Esophagus squamous epithelium (tissue), 5 donors: ENCODE measurements at places on chromosomes 12 and 14. TPM values are rescaled to one million over a fixed set of nuclear protein-coding genes. Genes with fewer than 3 reads are reported as not detected.

DNA sequence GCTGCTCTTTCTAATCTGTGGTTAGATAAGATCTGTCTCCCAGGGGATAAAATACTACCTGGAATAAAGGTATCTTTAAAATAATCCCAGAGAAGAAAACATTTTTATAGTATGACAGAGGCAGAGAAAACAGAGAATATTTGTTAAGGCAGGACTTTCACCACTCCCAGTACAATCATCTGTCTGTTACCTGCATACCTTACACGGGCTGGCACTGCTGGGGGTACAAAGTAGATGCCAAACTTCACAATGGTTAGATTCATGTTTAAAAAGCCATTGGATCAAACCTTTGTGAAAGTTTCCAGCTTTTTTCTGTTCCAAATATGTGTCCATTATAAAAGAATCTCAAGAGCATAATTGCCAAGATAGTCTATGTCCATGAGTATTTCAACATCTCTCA is 273.6 kb upstream of the BTG1 start:
- no peaks in the 10 kb centered on the region for H3K27me3 ChIP-seq
- H3K4me1 ChIP-seq, result peaks cover 21% of the 10 kb centered on the region
- no peak overlapping the region for H3K27ac ChIP-seq
- DNase-seq, result no peak
- no peaks in the 10 kb centered on the region for H3K36me3 ChIP-seq
- no peak overlapping the region for H3K4me3 ChIP-seq

Gene TESPA1
- 6.7 TPM for total RNA-seq

- H3K27ac ChIP-seq, result no peak overlapping the region
- H3K36me3 ChIP-seq, result no peaks in the 10 kb centered on the region
- H3K4me1 ChIP-seq, result no peaks in the 10 kb centered on the region
- H3K4me3 ChIP-seq, result no peak overlapping the region
- no peak for DNase-seq
- H3K27me3 ChIP-seq, result no peaks in the 10 kb centered on the region
Measured at GRCh38 chr12:91766454-91766853, 379.2 kb downstream of the BTG1 start.

DNA sequence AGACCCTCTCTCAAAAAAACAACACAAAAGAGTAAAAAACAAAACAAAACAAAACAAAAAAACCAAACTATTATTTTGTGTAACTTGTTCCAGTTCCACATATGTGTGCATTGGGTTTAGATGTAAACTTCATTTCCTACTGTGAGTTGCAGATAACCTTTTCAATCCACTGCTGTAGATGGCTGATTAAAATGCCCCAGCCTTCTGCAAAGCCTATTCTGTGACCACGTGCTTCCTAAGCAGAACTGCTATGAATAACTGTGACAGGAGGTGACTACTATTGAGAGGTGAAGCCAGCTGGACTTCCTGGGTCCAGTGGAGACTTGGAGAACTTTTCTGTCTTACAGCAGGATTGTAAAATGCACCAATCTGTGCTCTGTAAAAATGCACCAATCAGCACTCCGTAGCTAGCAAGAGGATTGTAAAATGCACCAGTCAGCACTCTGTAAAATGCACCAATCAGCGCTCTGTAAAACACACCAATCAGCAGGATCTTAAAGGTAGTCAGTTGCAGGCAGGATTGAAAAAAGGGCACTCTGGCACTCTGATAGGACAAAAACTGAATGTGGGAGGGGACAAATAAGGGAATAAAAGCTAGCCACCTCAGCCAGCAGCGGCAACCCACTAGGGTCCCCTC is 10.3 kb upstream of the ELK3 start:
- H3K36me3 ChIP-seq, result no peaks in the 10 kb centered on the region
- no peak overlapping the region for H3K27ac ChIP-seq
- H3K27me3 ChIP-seq, result no peaks in the 10 kb centered on the region
- H3K4me1 ChIP-seq, result no peaks in the 10 kb centered on the region
- DNase-seq, result no peak
- H3K4me3 ChIP-seq, result no peak overlapping the region

DNA sequence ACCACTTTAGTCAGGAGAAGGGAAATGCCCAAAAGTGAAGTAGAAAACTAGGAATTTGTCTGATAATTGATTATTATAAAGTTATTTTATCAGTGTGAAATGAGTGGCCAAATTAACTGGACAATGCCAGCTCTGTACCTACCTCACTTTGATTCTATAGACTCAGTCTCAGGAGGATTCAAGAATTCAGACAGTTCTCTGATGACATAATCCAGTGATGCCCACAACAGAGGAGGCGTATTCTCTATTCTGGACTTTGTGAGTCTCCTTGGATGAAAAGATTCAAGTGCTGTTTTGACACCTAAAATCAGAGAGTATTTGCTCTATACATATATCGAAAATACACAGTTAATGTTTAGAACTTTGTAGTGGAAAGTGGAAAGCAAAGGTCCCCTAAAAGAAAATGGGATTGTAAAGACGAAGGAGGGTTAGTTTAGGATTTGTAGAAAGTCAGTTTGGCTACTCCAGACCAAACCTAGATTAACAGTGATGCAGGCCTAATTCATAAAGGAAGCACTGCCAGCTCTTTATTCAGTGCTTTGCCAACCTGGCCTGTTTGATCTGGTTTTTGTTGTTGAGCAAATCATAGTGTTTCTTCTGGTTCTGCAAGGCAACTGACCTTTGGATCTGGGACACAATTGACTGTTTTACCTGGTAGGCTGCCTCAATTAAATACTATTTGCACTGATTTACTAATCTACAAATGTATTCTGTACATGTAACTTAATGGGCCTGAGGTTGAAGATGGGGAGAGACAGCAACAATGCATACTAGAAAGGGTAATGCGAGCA is 67.4 kb downstream of the DAD1 start:
- DNase-seq, result no peak
- H3K36me3 ChIP-seq, result no peaks in the 10 kb centered on the region
- peaks cover 24% of the 10 kb centered on the region for H3K4me1 ChIP-seq
- no peak overlapping the region for H3K4me3 ChIP-seq

Gene DTX1
- 1.1 TPM for total RNA-seq

- H3K27ac ChIP-seq, result no peak overlapping the region
- no peak for DNase-seq
- H3K4me3 ChIP-seq, result no peak overlapping the region
- no peaks in the 10 kb centered on the region for H3K27me3 ChIP-seq
- H3K36me3 ChIP-seq, result no peaks in the 10 kb centered on the region
- H3K4me1 ChIP-seq, result peaks cover 31% of the 10 kb centered on the region
Measured at GRCh38 chr12:54360717-54361456, 3.4 kb downstream of the GPR84 start.

GRCh38 chr12:120573560-120573959 is 7.6 kb downstream of the POP5 start:
- H3K27me3 ChIP-seq, result no peaks in the 10 kb centered on the region
- H3K27ac ChIP-seq, result no peak overlapping the region
- DNase-seq, result no peak
- H3K4me1 ChIP-seq, result no peaks in the 10 kb centered on the region
- H3K36me3 ChIP-seq, result peaks cover 81% of the 10 kb centered on the region

- no peak for DNase-seq
- no peaks in the 10 kb centered on the region for H3K36me3 ChIP-seq
- H3K27me3 ChIP-seq, result no peaks in the 10 kb centered on the region
- H3K4me3 ChIP-seq, result no peak overlapping the region
Measured at GRCh38 chr12:115166698-115167315, 482.8 kb upstream of the TBX3 start.

- no peak for DNase-seq
- H3K4me1 ChIP-seq, result no peaks in the 10 kb centered on the region
- H3K4me3 ChIP-seq, result no peak overlapping the region
- H3K36me3 ChIP-seq, result no peaks in the 10 kb centered on the region
- peak overlapping the region; percentile 2 for H3K27ac ChIP-seq
Measured at GRCh38 chr12:1553987-1554982, 40.1 kb downstream of the FBXL14 start.

- peak overlapping the region; percentile 51 for H3K4me3 ChIP-seq
- H3K36me3 ChIP-seq, result no peaks in the 10 kb centered on the region
- peaks cover 64% of the 10 kb centered on the region for H3K27me3 ChIP-seq
- peaks cover 78% of the 10 kb centered on the region for H3K4me1 ChIP-seq
Measured at GRCh38 chr14:99736603-99737371, 52.7 kb downstream of the CYP46A1 start.

Gene NFE2
- 0.15 TPM for total RNA-seq

- H3K4me1 ChIP-seq, result peaks cover 24% of the 10 kb centered on the region
- no peaks in the 10 kb centered on the region for H3K27me3 ChIP-seq
- H3K36me3 ChIP-seq, result no peaks in the 10 kb centered on the region
- H3K4me3 ChIP-seq, result no peak overlapping the region
- no peak for DNase-seq
Measured at GRCh38 chr14:61575126-61575525, 120.2 kb upstream of the HIF1A start.

DNA sequence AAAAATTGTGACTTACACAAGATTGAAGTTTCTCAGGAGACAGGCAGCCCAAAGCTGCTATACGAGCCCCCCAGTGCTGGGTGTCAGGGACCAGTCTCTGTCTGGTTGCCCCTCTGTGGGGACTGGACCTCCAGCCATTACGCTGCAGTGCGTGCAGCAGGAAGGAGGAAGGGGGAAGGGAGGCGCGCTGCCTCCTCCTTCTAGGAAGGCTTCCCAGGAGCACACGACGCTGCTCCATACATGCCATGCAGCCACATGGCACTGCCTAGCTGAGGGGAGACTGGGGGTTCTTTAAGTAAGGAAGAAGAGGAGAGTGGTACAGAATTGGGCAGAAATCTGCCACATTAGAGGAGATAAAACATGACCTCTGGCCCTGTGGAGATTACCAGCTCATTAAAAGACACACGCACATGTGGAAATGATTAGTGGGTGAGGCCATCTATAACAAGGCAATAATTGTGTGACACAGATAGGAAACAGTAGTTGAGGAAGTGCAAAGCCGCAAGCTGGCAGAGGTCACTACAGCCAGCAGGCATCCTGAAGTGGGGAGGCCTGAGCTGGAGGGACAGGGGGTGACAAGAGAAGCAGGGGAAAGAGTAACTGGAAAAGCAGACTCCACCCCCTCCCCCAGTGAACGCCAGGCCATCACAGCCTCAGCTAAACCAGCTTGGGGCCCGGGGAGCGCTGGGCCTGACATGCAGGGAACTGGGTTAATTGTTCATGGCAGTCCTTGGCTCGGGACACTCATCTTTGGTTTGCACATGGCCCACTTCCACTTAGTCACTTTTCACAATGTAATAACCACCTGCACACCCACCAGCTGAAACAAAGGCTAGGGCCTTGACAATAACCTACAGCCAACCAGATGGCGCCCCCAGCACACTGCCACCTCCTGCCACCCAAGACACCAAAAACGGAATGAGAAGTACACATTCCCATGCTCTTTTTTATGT is 39.6 kb downstream of the CCDC88C start:
- H3K36me3 ChIP-seq, result no peaks in the 10 kb centered on the region
- no peak for DNase-seq
- no peak overlapping the region for H3K27ac ChIP-seq
- H3K4me3 ChIP-seq, result no peak overlapping the region
- no peaks in the 10 kb centered on the region for H3K27me3 ChIP-seq
- H3K4me1 ChIP-seq, result peaks cover 24% of the 10 kb centered on the region

DNA sequence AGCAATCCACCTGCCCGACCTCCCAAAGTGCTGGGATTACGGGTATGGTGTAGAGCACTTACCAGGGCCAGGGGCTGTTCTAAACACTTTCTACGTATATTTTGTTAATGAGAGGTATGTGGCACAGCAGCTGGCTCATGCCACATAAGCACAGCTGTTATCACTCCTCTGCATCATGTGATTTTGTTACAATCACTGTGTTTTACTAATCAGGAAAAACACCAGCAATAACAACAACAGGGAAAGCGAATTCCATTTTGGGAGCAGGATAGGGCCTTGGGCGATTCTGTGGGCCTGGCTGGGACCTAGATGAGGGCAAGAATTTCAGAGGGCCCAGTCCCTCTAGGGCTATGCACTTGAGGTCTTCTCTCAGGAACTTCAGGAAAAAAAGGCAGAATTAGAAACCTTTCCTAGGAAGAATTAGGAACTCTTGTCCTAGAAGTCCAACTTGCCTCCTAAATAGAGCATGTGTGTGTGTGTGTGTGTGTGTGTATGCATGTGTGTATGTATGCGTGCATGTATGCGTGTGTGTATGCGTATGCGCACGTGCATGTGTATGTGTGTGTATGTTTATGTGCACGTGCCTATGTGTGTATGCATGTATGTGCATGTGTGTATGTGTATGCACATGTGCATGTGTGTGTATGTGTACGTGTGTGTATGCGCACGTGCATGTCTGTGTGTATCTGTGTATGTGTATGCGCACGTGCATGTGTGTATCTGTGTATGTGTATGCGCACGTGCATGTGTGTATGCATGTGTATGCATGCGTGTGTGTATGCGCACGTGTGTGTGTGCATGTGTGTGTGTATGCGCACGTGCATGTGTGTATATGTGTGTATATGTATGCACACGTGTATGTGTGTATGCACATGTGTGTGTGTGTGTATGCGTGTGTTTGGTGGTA is 41.8 kb upstream of the CORO1C start:
- no peaks in the 10 kb centered on the region for H3K36me3 ChIP-seq
- no peak for DNase-seq
- peaks cover 44% of the 10 kb centered on the region for H3K4me1 ChIP-seq
- peak overlapping the region; percentile 87 for H3K27ac ChIP-seq
- H3K4me3 ChIP-seq, result no peak overlapping the region
- no peaks in the 10 kb centered on the region for H3K27me3 ChIP-seq

DNA sequence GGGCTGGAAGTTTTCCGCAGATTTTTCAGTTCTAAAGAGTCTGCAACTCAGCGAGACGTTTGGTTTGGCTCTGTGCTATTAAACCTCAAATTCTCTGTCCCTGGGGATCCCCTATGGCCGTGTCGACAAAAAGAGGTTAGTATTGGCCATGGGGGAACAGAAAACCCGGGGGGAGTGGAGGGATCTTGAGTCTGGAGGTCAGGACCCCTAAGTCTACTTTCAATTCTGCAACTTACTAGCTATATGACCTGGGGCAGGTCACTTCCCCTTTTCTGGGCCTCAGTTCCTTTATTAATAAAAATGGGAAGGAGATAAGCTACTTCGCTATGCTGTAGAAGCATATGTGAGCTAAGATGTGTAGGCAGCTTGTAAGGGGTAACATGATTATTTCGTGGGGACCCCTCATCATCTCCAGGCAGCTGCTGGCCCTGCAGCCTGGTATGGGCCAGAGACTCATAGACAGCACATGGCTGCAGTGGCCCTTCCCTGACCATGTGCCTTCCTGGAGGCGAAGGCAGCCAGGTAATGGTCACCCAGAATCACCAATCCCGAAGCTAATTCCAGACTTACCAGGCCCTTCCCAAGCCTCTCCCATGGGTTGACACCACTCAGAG is 8.6 kb downstream of the ASB2 start:
- no peaks in the 10 kb centered on the region for H3K27me3 ChIP-seq
- no peaks in the 10 kb centered on the region for H3K36me3 ChIP-seq
- no peak overlapping the region for H3K27ac ChIP-seq
- DNase-seq, result no peak
- peaks cover 32% of the 10 kb centered on the region for H3K4me1 ChIP-seq
- no peak overlapping the region for H3K4me3 ChIP-seq

- H3K27me3 ChIP-seq, result no peaks in the 10 kb centered on the region
- H3K27ac ChIP-seq, result no peak overlapping the region
- H3K4me3 ChIP-seq, result no peak overlapping the region
- DNase-seq, result no peak
- H3K36me3 ChIP-seq, result no peaks in the 10 kb centered on the region
Measured at GRCh38 chr12:28027328-28027727, 54.8 kb upstream of the PTHLH start.

Gene NGB
- total RNA-seq, result not detected
